ENCODE measurements at places on chromosomes 6 and 20.

DNA sequence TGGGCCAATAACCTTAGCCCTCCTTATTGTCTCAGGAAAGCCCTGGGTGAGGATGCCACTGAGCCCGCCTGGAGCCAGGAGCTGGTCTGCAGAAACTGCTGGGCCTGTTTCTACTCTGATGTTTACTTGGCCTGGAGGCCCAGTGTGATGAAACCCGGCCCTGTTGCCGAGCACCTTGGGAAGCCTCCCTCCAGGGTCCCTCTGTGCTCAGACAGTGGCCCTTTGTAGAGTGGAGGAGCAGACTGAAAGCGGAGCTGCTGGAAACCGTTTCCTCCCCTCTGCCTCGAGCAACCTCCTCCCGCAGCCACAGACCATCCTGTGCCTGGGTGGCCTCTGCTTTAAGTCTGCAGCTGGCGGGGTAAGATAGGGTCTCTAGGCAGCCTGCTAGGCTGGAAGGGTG is 84.1 kb upstream of the EPB41L1 start:
- DNase-seq: no peak

DNA sequence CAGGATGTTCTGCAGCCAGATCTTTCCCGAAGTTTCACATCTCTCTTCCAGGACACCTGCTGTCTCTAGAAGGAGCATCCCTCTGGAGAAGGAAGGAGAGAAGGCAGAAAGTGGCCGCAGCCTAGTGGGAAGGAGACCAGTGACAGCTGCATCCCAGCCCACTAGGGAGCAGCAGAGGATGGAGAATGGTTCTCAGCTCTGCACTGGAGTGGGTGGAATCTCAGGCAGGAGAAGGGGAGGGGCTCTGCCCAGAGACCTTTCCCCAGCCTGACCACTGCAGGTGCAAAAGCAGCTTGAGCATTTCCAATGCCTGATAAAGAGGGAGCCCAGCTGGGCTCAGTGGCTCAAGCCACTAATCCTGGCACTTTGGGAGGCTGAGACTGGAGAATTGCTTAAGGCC is 32.3 kb downstream of the NCR2 start:
- DNase-seq: peak; percentile 13

DNA sequence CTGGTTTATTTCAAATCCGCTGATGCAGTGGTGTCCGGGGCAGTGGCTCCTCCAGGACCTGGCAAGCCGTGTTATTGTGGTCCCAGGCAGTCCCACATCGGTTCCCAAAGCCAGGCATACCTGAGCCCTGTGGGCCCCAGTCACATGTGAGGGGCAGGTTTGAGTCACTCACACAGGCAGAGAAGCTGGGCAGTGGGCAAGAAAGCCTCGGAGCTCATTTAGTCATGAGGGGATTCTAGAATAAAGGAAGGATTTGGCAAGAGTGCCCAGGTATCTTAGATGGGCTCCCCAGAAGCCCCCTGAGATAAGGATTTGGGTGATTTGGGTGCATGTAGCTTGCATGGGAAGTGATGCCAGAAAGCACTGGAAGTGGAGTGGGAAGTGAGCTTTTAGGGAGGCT is 37.3 kb downstream of the SYNDIG1 start:
- DNase-seq: no peak

DNA sequence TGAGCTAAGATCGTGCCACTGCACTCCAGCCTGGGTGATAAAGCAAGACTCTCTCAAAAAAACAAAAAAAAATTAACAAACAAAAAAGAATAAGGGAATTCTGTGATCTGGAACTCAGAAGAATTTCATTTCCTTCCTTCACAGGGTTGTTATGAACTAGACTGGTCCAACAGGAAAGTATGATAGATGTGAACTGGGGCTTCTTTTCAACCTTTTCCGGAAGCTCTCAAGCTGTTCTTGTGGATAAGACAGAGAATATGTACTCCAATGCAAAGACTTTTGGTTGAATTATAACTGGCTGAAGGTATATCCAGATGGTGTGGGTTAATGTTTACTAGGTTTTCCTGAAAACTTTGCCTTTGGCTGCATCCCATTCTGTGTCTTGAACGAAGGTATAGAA is 5.3 kb downstream of the RNF8 start:
- no peak for DNase-seq

GRCh38 chr6:104601131-104601651 is 258.5 kb downstream of the HACE1 start:
- no peak for DNase-seq

DNA sequence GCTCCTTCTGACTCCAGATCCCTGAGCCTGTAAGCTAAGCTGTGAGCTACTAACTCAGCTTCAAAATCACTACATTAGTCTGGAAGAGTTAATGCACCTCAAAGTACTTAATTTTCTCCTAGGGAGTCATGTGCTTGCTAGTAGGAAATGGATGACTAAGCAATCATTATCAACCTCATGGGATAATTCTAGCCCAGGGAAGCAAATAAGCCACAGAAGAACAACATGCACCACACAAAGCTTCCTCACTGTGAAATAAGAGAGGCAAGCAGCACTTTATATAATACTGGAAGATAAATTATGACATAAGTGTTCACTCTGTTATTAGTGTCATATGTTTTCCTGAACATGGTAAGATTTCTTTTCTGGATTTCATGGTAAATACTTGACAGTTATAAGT is 57.9 kb upstream of the RCAN2 start:
- DNase-seq: no peak

DNA sequence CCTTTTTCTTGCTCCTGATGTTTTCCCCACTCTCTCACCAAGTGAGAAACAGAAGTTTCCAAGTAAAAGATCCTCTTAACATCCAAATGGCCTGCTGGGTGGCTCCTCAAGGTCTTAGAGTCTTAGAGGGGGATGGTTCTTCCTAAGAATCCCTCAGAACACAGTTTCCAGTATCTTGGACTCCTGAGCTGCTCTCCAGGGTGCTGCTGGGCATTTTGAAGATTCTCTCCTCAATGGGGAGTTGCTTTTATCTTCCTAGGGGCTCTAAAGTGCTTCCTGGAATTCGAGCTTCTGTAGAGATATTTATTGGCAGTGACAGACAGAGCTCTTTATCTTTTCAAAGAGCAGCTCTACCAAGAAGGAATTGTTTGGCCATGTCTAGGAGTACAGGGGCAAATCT is 70.8 kb upstream of the SLC35B3 start:
- no peak for DNase-seq

GRCh38 chr20:47448429-47448828 is 53.3 kb upstream of the NCOA3 start:
- DNase-seq: no peak

- DNase-seq: no peak
These were observed 199.2 kb downstream of the ALDH8A1 start for GRCh38 chr6:134750669-134751068.

GRCh38 chr20:290084-290831 is at the start of gene C20orf96:
TSS of gene C20orf96 (minus strand) at chr20:290750. CDS start at chr20:290610, 140 bp downstream.
- peak; percentile 78 for DNase-seq

All from AG04450 (cell line).